ENCODE measurements at places on chromosomes 3 and 15.

GRCh38 chr15:47998619-47999019 lies 122.2 kb upstream of the SLC24A5 start:
- no peak for DNase-seq

GRCh38 chr15:95176794-95177577 lies 945.6 kb downstream of the MCTP2 start:
- no peak for DNase-seq

DNA sequence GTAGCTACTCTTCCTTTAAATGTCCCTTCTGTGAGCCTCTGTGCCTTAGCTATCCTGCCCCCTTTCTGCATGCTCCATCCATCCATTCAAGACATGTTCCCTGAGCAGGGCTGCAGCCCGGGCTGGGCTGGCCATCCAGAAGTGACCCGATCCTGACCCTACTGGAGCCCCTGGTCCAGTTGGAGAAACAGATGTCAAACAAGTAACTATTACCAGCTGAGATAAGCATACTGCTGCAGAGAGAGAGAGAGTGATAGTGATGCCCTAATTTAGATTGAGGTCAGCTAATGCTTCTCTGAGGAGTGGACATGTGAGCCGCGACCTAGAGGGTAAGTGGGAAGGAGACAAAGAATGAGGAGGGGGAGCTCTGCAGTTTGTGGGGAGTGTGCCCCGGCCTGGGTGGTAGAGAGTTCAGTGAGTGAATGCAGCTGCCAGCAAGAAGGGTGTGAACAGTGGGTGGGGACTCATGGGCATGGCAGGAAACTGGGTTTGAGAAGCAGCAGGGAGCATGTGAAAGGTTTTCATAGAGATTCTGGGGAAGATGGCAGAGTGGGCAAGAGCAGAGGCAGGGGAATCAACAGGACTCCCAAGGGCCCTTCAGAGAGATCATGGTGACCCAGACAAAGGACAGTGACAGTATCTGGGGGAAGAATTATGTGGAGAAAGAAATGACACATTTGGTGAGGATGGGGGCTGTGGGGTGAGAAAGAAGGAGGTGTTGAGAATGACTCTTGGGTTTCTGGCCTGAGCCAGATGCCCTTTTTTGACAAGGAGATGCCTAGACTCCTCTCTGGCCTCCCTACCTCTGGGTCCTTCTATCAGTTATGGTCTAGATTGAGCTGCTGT lies 44.9 kb downstream of the CHCHD6 start:
- DNase-seq = no peak

GRCh38 chr15:36617529-36618196 lies 38.2 kb downstream of the CDIN1 start:
- DNase-seq = no peak

GRCh38 chr3:150165396-150166094 lies 194.8 kb upstream of the PFN2 start:
- no peak for DNase-seq

DNA sequence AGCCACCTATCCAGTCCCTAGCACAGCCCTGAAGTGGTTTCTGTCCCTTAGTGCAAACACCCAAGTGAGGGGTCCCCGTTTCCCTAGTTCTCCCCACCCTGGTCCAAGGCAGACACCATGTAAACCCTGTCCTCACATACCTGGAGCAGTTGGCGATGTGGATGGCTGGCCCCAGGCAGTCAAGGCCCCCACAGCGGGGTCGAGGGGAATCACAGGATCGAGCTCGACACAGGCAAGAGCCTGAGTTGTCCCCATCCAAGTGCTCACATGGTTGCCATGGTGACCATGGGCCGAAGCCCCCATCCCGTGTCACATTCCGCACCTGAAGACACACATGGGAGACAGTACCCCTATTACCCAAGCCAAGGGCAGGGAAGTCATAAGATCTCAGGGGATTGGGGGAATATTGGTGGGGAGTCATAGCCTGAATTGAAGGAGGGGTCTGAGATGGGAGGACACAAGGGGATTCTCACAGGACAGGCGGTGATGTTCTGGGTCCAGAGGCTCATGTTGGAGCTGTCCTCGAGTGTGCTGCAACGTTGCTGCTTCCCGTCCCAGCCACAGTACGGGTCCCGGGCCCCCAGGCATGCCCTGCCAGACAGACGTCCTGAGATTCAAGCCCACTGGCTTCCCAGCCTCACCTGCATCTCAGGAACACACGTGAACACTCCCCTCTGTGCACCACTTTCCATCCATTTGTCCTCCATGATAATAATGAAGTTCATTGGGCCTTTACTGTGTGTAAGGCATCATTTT lies 112.1 kb downstream of the SEMA5B start:
- no peak for DNase-seq

GRCh38 chr3:10706156-10706739 lies 109.8 kb upstream of the SLC6A11 start:
- no peak for DNase-seq

- DNase-seq = no peak
Measured at GRCh38 chr15:98643115-98643514, 5.2 kb upstream of the IGF1R start.

GRCh38 chr3:63753567-63753966 lies 65.5 kb upstream of the C3orf49 start:
- DNase-seq = no peak

DNA sequence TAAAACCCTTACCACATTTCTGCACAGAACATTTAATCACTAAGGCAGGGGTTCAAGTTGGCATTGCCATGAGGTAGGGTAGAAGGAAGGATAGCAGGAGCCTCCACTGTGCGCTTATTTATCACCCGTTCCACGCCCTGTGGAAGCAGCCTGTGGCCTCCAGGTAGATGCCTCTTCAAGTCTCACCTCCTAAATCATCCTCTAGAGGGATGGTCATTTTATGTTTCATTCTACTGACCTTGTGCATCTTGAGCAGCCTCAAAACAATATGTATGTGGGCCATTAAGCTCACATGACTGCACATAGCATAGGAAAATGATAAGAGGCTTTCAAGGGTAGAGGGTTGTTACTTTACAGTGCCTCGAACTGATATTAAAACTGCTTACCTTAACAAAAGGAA lies 546.2 kb downstream of the GRM7 start:
- no peak for DNase-seq

DNA sequence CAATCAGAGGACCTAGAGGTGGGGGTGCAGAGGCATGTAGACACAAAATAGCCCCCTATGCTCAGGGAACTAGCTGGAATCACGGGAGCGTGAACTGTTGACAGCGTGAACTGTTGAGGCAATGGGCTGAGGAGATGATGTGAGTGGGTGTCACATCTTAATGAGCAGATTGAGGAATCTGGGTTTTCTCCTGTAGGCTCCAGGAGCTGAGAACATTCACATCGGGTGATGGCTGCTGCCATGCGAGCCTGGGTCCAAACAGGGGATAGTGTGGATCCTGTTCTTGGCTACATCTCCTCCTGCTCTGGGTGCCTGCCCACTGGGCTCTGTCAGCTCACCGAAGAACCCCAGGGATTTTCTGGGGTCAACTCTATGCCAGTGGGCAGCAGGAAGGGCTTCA lies 2.1 kb downstream of the LARP6 start:
- no peak for DNase-seq

GRCh38 chr15:78938658-78939488 lies 6.0 kb downstream of the CTSH start:
- no peak for DNase-seq

DNA sequence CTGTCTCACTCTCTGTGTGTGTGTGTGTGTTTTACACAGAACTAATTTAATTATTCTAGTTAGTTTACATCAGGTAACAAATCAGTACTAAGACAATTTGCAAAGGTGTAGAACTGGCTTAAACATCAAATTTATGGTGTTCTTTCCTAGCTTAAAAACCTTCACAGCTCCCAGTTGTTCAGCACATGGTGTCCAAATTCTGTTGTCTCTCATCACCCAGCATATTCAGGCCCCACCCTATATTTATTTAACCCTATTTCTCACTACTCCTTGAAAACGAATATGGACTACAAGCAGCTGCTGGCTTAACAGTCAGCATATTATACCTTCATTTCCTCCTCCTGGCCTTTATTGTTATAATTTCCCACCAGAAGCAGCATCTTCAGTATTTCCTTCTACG lies 1.2 kb downstream of the IL20RB start:
- DNase-seq = no peak

GRCh38 chr3:188315553-188315952 lies 161.6 kb downstream of the LPP start:
- no peak for DNase-seq

- no peak for DNase-seq
Measured at GRCh38 chr3:94734206-94734605, 671.3 kb downstream of the NSUN3 start.

DNA sequence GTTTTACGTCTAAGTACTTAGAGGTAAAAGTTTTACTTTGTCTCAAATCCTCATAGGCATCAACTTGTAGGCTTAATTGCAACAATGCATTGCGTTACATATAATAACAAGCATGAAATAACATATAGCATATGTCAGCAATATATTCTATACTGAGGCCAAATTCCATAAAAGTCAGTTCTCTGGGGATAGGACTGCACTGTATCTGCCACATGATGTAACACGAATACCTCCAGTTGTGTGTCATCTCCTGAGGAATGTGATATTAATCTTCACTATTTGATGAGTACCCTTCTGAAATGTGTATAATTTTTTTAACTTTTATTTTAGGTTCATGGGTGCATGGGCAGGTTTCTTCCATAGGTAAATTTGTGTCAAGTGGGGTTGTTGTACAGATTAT lies 126.4 kb downstream of the IMPG2 start:
- DNase-seq = no peak

DNA sequence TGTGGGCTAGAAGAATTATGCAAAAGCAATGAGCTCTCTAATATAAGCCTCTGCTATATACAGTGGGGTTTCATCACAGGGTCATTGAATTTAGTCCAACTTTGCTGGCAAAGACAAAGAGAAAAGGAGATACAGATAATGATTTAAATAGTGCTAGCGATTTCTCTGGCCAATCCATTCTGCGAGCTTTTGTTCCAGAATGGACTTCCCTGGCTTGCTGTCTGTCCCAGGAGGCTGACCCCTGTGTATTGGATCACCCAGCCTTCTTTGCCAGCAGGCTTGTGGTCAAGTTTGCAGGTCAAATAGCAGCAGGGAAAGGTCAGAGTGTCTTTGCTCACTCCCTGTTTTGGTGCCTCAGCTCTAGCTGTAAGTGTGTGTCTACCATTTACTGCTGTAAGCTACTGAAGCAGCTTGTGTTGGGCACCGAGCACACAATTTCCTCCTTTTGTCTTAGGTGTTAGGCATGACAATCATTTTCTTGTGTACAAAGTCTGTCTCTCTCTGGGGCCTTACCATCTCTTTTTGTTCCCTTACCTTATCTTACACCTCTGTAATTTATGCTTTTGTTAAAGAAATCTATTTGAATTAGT lies 55.7 kb downstream of the UNC13C start:
- DNase-seq = no peak

GRCh38 chr3:126959921-126960603 lies 22.9 kb upstream of the PLXNA1 start:
- no peak for DNase-seq

DNA sequence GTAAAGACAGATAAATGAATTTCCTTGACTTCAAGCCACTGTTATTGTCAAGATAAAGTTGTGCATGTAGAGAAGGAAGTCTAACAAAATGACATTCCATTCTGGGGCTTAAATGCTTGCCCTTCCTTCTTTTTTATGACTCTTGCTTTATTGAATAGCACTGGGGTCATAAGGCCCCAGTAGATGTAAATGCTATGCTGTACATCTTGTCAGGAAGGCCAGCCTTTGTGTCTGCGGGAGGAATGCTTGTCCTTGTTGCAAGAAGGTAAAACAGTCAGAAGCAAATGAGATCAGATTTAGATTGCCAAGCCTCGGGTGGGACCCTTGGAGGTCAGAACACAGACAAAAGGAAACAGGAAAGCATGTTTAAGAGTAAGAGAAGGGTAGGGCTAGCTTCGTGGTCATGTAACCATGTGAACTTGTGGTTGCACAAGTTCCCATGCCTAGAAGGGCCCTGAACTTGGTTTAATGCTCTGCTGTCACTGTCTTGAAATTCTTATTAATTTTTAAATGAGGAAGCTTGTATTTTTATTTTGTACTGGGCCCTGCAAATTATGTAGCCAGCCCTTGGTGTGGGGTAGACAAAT lies 81.5 kb downstream of the PPM1L start:
- no peak for DNase-seq

DNA sequence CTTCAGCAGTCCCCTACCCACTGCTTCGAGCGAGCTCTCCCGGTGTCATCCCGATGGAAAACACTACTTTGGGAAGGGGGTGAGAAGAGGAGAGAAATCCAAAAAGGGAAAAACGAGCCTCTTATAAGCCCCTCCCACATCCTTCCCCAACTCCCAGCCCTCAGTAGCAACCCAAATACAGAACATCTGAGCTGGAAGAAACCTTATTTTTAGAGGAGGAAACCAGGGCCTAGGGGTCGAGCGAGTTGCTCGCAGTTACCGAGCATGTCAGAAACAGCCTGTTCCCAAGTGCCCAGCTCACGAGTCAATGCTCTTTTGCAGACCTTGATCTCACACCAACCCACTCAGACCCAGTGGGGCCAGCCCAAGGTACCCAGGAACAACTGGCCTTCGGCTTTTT lies 14.2 kb downstream of the RBPMS2 start:
- DNase-seq = no peak

GRCh38 chr15:31974855-31975829 lies 55.2 kb upstream of the CHRNA7 start:
- no peak for DNase-seq

DNA sequence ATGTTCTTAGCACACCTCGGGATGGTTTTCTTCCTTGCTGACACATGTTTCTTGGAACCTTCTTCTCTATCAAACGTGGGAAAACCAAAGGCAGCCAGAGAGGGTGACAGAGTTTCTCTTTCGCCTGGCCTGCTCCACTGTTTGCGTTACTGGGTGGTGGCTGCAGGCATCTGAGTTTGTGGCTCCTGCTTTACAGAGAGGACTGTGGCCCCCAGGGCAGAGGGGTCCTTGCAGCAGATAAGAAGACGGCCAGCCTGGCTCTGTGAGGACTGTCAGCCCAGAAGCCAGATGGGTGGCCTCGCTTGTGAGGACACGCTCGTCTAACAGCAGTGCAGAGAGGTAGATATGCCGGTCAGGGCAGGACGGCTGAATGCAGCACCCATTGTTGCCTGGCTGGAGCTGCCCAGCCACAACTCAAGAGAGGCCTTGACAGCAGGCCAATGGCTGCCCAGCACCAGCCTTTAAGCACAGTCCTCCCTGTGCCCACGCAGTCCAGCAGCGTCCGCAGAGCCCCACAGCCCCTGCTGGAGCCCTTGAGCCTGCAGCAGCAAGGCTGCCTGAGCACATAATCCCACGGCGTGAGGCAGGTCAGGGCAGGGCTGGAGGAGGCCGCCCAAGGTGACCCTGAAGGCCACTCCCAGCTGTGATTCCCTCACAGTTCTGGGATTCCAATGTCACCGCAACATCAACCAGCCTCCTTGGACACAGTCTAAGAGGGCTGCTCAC lies 15.0 kb upstream of the SPTBN5 start:
- DNase-seq = no peak

DNA sequence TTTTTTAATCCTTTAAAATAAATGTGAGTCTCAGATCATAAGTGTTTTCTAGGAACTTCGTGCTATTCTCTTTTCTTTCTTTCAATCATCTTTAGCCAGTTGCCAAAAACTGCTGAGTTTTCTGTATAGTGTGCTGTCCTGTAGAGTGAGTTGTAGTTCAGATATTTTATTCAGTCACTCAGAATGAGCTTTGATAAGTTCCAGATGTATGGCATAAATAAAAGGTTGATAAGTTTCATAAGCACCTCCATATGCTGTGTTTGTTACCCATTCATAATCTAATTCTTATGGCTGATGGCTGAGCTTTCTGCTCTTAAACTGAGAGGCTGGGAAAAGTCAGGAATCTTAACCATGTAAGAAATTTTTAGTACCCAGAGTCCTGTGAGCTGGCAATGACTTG lies 59.3 kb upstream of the COL6A6 start:
- no peak for DNase-seq

Measured in activated CD8-positive, alpha-beta memory T cell treated with anti-CD3 and anti-CD28 coated beads for 4 hours (primary cell).